HS-27A (cell line): ENCODE measurements at places on chromosomes 7 and 10.

- no peak for DNase-seq
These were observed 5.8 kb downstream of the VSIR start for GRCh38 chr10:71767420-71768035.

DNA sequence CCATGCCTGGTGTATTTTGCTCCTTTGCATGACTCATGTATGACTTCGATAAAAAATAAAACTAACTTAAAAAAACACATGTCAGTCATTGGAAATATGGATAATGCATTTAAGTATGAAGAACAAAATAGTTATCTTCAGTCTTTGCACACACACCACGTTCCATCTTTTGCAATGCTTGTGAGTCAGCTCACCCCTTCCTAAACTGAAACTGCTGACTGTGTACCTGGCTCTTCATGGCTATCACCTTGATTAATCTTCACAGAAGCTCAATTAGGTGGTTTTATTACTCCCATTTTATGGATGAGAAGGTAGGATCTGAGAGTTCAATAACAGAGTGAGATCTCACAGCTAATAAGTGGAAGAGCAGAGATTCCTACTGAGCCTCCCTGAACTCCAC lies 79.5 kb downstream of the CARD11 start:
- no peak for DNase-seq

GRCh38 chr10:97927622-97928021 lies 78.0 kb downstream of the GOLGA7B start:
- DNase-seq = no peak

DNA sequence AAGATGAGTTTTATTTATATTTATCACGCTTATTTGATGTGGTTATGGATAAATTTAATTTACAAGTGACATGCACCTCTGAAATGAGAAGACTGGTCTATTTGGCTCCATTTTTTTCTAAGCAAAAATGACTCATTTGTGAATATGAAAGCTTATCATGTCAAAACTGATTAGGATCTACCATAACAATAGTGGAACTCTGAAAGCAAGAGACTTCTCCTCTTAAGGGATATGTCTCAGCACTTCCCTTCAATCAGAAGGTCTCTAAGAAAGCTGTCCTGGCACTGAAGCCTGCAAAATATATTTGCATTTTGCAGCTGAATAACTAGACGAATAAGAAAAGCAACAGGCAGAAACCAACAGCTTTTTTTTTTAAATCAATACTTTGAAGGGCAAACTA lies 12.7 kb downstream of the FAS start:
- no peak for DNase-seq

DNA sequence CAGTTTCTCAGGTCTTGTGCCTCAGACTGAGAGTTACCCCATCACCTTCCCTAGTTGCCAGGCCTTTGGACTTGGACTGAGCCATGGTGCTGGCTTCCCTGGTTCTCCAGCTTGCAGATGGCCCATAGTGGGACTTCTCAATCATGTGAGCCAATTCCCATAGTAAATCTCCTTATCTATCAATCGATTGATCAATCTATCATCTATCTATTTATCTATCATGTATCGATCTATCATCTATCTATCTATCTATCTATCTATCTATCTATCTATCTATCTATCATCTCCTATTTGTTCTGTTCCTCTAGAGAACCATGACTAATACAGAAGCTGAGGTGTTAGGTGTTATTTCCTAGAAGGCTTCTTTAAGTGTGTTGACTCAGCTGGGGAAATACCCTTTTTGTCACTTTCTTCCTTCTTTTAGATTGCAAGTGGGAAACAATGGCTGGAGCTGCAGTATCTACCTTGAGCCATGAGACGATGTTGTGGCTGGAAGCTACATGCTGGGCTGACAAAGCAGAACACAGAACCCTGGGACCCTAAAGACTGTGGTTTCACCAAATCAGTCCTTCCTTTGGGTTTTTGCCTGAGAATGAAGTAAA lies 234.7 kb upstream of the GLI3 start:
- no peak for DNase-seq

- no peak for DNase-seq
These were observed 72.9 kb downstream of the ARHGAP21 start for GRCh38 chr10:24650669-24651391.

DNA sequence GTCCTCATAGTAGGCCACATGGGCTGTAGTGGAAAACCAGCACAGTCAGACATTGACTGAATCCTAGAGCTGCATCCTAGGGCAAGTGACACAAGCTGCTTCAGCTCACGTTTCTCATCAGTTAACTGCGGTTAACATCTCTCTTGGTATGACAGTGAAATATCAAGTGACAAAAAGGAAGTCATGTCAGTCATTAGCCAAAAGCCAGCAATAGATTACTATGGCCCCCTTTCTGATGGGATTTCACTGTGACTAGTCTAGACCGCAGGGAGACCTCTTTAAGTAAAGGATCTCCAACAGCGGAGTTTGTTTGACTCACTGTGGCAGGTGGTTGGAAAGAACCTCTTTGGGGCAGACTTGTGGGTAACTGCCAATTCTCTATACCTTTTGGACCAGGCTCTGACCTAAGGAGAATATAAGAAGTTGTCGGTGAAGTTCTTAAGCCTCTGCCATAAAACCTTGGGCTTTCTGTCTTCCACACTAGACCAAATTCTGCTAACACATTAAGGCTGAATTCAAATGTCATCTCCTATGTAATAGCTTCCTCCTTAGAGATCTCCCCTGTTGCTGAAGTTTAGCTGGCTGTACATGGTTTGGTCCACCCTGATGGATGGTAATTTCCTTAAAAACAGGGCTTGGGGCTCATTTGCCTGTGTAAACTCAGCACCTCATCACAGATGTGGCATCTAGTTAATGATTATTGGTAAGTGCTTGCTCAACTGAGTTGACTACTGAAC lies 115.3 kb downstream of the SGMS1 start:
- no peak for DNase-seq

DNA sequence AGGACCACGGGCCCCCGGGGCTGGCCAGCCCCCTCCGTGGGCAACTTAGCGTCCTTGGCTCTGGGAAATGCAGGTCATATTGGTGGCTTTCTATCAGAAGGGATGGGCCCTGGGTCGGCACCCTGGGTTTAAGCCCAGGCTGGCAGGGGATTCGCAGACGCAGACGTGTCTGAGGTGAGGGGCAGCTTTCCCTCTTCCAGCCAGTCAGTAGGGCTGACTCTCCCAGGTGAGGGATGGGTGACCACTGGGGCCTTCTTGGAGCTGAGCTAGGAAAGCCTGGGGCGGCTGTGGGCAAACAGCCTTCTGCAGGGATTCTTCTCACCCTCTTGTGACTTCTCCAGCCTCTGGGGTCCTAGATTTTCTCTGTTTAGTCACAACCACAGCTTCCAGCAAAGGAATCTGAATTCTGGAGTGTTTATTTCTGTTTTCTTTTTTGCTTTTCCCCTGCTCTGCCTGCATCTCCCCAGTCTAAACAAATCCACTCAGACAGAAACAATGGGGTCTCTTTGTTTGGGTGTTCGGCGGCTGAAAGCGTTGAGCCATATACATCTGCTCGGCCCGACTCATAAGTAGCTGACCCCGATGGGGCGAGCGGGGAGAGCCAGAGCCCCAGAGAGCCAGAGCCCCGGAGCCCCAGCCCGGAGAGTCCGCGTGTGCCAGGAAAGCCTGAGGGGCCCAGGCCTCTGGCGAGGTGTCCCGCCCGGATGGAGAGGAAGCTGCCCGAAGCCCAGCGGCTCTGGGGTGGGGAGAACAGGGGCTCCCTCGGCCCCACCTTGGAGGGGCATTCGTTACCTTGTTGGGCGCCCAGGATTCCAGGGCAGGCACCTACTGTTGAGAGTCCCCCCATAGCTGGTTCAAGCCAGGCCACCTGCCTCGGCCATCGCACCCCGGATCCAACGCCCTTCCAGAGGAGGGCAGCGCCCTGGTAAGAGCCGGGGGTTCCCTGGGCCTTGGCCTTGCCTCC lies 2.0 kb downstream of the MNX1 start:
- DNase-seq = no peak

DNA sequence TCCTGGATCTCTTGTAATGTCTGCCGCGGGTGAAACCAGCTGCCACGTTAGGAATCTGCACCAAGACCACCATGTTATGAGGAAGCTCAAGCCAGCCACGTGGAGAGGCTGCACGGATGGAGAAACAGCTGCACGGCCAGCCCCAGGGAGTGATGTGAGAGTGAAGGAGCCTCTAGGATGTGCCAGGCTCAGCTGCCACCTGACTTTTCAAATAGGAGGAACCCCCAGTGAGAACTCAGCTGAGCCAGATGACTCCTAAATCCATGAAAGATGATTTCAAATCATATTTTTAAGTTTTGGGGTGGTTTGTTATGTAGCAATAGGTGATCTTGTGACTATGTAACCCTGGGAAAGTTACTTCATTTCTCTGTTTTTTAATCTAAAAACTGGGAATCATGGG lies 71.7 kb downstream of the PRKAG2 start:
- no peak for DNase-seq

- DNase-seq = no peak
These were observed 44.2 kb downstream of the PDLIM1 start for GRCh38 chr10:95246582-95247051.

- DNase-seq = no peak
These were observed 28.2 kb downstream of the PTPRE start for GRCh38 chr10:127935071-127935561.

GRCh38 chr10:26835025-26835424 lies 25.7 kb downstream of the ABI1 start:
- no peak for DNase-seq

GRCh38 chr7:144436500-144436899 lies 33.0 kb upstream of the NOBOX start:
- DNase-seq = no peak

DNA sequence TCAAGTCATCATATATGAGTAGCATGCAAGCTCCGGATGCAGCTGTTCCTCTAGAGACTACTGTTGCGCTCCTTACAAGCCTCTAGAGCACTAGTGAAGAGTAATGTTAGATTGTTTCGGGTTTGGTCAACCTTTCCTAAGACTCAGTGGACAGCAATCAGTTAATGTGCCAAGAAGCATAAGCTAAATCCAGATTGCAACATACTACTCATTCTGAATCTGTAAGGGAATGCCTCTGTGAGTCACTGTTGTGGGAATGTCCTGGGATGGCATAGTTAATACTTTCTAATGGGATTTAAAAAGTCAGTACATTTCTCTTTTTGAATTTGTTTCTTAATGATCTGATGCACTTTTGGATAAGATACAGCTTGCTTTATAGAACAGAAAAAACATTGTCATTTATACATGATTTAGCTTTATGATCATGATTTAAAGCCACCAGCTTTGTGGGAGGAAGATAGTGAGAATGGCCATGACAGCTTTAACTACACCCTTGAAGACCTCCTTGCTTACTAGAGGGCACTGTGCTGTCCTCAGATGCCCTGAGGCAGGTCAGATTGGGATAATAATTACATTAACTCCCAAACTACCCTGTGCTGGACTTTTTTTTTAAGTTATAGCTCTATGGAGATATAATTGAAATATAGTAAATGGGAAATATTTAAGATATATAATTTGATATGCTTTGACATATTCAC lies 138.4 kb downstream of the SDK1 start:
- no peak for DNase-seq

DNA sequence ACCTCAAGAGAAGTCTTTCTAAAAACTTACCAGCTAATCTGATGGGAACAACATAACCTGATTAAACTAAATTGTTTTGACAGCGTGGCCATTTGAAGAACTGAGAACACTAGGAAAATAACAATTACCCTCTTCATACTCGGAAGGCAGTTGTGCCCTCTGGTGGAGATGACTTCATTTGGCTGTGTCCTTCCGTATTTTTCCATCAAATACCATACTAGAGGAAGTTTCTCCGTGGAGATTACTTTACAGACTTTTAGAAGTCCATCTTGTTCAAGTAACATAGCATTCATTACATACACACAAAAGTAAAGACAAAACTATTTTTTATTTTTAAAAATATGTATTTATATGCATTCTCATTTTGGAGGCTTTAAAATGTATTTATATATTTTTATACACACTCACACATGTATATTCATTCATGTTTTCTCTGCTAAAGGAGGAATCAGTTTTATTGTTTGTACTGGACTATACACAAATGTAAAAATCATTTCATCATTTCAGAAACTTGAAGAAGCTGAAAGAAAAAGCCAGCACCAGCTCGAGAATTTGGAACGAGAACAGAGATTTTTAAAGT lies 25.2 kb downstream of the SMNDC1 start:
- DNase-seq = no peak

GRCh38 chr7:114264023-114264422 lies 150.6 kb upstream of the FOXP2 start:
- DNase-seq = no peak

DNA sequence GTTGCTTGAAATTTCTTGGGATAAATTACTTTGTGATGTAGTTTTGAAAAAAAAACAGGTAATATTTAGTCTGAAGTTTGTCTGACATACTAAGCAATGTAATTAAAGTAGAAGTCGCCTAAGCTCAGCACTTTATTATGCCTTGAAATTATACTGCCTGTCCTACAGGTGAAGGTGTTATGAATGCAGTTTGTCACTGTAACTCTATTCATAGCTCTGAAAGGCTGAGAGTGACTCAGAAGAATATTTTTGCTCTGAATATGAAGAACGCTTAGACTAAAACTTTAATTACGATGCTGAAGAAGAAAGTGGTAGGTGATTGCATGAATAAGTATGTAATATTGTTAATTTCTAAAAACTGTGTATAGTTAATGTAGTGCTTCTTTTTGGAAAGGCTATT lies 9.2 kb downstream of the CFTR start:
- no peak for DNase-seq

DNA sequence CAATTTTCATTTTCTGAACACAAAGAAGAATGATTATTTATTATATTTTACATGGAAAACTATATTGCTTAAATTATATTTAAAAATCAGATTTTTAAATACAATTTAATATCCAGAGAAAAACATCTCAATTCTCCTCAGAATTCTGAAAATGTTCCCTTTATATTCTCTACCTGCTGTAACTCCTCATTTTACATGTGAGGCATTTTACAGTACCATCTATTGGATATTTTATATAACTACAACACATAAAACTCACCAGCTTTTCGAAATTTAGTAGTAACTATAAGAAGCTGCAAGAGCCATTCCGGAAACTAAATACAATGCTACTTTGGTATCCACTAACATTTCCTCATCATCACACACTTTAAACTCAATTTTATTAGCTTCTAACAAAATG lies 264.6 kb downstream of the DGKB start:
- no peak for DNase-seq

GRCh38 chr7:113285411-113285810 lies 167.1 kb upstream of the SMIM30 start:
- no peak for DNase-seq

DNA sequence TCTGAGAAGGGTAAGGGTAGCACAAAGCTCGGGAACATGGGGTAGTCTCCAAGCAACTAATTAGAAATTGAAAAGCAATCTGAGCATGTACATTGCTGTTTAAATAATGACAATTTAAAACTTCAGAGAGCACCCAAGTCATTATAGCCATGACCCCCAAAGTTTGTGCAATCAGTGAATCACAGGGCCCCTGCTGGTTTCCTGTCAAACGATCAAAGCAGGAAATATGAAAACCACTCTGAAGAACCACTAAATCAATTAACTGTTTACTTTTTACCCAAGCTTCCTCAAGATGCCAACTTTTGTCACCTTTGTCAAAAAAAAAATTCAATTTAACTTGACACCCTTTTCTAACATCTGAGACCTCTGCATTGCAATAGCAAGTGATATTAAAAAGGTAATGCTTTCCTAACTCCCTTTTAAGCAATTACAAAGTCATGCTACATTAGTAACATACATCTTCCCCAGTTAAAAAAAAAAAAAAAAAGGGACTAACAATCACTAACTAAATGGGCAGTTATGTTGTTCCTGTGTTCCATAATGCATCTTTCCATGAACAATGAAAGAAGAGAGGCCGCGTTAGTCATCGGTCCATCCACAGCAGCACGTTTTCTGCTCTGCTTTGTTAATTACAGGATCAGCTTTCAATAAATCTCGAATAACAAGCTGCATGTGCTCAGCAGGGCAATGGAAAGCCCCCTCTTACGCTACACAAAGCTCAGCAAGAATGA lies 80.6 kb downstream of the ETV1 start:
- DNase-seq = no peak
